ENCODE measurements at places on chromosomes 1 and 21. TPM values are rescaled to one million over a fixed set of nuclear protein-coding genes. Genes with fewer than 3 reads are reported as not detected.

SUSD4 gene
- total RNA-seq = not detected

CDCP2 gene
- total RNA-seq = not detected

NHLH1 gene
- not detected for total RNA-seq

OR10Z1 gene
- total RNA-seq = not detected

NCF2 gene
- total RNA-seq = not detected

CHIA gene
- total RNA-seq = not detected

TCEA3 gene
- 1.5 TPM for total RNA-seq

SFN gene
- total RNA-seq = not detected

CELA2B gene
- total RNA-seq = not detected

CLDN17 gene
- total RNA-seq = not detected

LCE1C gene
- total RNA-seq = not detected

LCA5L gene
- total RNA-seq = 0.33 TPM

FLG2 gene
- total RNA-seq = not detected

HPCAL4 gene
- under 0.01 TPM for total RNA-seq

IL23R gene
- total RNA-seq = not detected

ACOT11 gene
- total RNA-seq = 1.0 TPM

GJB3 gene
- not detected for total RNA-seq

C1orf115 gene
- total RNA-seq = 0.34 TPM

DDAH1 gene
- total RNA-seq = 3.4 TPM

S100A7 gene
- not detected for total RNA-seq

IFNGR2 gene
- total RNA-seq = 64.6 TPM

PGBD5 gene
- 3.6 TPM for total RNA-seq

TMEM200B gene
- 7.7 TPM for total RNA-seq

OR2L5 gene
- total RNA-seq = 0.36 TPM

HCN3 gene
- 2.3 TPM for total RNA-seq

FLAD1 gene
- total RNA-seq = 33.4 TPM

LEMD1 gene
- total RNA-seq = 1.1 TPM

AMY1A gene
- not detected for total RNA-seq

KRTAP27-1 gene
- not detected for total RNA-seq

SMCP gene
- not detected for total RNA-seq

S100A9 gene
- total RNA-seq = not detected

CLDN14 gene
- total RNA-seq = not detected

GSTM5 gene
- total RNA-seq = 0.33 TPM

FCRL1 gene
- not detected for total RNA-seq

PTPRC gene
- total RNA-seq = not detected

KCNJ9 gene
- not detected for total RNA-seq

CFHR3 gene
- not detected for total RNA-seq

FMOD gene
- total RNA-seq = under 0.01 TPM

OR2T8 gene
- not detected for total RNA-seq

TMEM54 gene
- 42.0 TPM for total RNA-seq

OR2L8 gene
- total RNA-seq = not detected

TMEM50B gene
- total RNA-seq = 20.3 TPM

PDZK1 gene
- 0.31 TPM for total RNA-seq

AMIGO1 gene
- total RNA-seq = 1.5 TPM

SGIP1 gene
- total RNA-seq = 58.2 TPM

SLC35F3 gene
- total RNA-seq = not detected

LCE1F gene
- not detected for total RNA-seq

CYYR1 gene
- not detected for total RNA-seq

OR6P1 gene
- total RNA-seq = not detected

LY9 gene
- total RNA-seq = not detected

KCNK2 gene
- total RNA-seq = 4.0 TPM

TRNP1 gene
- total RNA-seq = 26.5 TPM

LCE1A gene
- total RNA-seq = not detected

CDC7 gene
- total RNA-seq = 15.6 TPM

Measured in melanocyte of skin (primary cell).